Choroid plexus epithelial cell (primary cell): ENCODE measurements at places on chromosomes 13 and 19.
A peak's percentile ranks its signal among the peaks of the same experiment; 100 is the strongest.

GRCh38 chr19:7716762-7717161 lies 14.8 kb upstream of the FCER2 start:
- DNase-seq: no peak

- DNase-seq: no peak
Observed at GRCh38 chr19:30469774-30470173, 97.6 kb downstream of the ZNF536 start.

DNA sequence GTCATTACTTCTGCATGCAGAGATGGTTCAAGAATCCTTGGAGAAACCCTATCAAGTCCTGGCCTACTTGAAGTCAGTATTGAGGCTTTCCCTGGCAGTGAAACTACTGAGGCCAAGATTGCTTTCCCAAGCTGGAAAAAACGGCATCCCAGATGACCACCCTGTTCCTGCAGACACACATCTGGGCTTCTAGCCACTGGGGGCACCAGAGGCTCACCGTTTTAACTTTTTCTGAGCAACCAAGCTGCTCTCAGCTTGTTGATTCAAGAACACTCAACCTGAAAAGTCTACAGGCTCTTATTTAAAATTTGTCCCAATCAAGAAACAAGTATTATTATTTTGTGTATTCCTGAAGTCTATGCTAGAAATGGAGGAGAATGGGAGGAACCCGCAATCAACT lies 66.6 kb downstream of the SPRYD7 start:
- peak; percentile 72 for DNase-seq

- no peak for DNase-seq
Observed at GRCh38 chr13:43766725-43767124, 20.0 kb downstream of the ENOX1 start.

DNA sequence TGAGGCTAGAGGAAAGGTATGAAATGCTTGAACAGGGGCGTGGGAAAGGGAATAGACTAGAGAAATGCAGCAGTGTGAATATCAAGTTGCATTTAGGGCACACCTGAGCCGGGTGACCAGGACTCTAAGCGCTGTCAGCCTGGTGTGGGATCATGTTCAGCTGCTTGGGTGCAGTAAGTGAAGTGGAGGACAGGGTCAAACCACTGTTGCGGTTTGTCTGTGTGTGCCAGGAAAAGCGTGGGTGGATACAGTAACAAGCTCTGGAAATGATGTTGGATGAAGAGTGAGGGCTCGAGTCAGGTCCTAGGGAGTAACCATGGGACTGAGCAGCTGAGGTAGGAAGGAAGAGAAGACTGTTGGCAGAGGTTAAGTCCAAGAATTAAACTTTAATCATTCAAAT lies 15.8 kb downstream of the DGKH start:
- DNase-seq: peak; percentile 96
